ENCODE measurements at places on chromosomes 16 and 17.

GRCh38 chr17:60229188-60229802 is 79.5 kb downstream of the CA4 start:
- DNase-seq = no peak

GRCh38 chr16:81810894-81811538 is 31.9 kb downstream of the PLCG2 start:
- no peak for DNase-seq

GRCh38 chr17:31696184-31696602 is 162.9 kb downstream of the COPRS start:
- no peak for DNase-seq

DNA sequence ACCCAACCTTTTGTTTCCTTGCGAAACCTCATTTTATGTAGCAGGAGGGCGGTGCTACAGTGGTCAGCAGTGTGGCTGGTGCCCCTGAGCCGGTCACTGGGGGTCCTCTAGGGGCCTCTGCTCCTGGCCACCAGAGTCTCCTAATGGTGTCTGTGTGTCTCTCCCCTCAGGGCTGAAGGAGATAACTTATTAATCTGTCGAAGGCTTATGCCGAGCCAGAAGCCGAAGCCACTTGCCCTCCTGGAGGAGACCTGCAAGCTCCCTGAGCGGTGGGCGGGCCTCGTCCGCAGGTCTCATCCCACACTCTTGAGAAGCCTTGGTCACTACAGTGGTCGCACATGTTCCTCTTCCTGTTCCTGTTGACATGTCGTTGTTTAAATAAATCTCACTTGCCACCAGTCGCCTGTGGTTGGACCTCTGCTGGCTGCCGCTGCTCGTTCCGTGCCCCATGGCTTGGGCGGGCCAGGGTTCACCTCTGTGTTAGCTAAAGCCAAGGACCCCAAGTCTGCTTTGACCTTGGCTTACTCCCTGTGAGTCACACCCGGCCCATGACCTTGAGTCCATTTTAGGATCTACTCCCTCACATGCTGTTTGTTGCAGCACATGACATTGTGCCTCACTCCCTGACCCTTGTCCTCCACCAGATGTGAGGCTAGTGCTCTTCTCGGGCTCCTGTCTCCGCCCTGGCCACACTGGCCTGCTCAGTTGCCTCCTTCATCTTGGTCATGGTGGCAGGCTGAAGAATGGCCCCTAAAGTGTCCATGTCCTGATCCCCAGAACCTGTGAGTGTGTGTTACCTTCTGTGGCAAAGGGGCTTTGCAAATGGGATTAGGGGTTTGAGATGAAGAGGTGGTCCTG is 38.7 kb upstream of the AQP8 start:
- DNase-seq = no peak

DNA sequence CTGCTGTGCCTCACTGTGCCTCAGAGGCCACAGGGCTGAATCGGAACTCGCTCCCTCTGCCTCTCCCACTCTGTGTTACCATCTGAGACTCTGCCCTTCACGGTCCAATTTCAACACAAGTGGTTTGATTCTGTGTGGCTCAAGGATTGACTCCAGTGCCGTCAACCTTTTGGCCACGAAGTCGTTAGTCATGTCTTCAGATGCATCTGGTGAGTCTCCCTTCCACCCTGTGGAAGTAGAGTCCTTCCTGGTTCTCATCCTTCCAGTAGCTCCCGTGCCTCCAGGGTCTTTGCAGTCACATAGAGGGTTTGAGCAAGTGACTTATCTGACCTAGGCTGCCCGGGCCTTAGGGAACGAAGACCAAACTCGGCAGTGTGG is 51.2 kb downstream of the PGS1 start:
- no peak for DNase-seq

- no peak for DNase-seq
These were observed 17.5 kb upstream of the TRAP1 start for GRCh38 chr16:3734758-3735221.

DNA sequence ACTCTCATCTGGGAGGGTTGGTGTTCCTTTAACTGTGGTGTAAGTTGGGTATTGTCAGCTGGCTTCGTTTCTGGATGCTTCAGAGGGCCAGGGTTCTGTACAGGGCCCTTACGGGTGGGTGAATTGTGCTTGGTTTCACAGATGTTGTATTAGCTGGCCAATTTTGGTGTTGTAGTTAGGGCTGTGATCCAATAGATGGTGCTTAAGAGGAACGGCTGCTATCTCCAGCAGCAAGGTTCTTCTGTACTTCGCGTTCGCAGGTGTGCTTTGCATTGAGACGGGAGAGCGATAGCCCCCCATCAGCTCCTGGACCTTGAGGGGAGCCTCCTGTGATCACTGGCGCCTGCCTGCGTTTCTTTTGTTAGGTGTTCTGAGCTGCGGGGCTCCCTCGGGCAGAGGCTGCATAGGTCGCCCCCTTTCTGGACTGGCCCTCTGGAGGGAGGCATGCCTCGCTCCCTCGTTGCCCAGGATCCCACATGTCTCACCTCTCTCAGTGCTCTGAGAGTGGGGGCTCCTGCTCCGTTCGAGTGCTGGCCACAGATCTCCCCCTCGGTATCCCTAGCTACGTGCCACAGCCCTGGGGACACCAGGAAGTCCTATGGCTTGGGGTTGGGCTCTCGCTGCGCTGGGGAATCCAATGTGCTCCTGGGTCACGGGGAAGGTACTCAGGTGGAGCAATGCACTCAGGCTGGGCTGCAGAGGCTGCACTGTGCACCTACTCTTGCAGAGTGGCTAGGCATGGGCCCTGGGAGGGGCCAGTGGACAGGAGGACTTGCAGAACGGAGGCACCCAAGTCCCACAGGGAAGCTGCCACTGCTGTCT is 837 bp upstream of the PRDM7 start:
- no peak for DNase-seq

DNA sequence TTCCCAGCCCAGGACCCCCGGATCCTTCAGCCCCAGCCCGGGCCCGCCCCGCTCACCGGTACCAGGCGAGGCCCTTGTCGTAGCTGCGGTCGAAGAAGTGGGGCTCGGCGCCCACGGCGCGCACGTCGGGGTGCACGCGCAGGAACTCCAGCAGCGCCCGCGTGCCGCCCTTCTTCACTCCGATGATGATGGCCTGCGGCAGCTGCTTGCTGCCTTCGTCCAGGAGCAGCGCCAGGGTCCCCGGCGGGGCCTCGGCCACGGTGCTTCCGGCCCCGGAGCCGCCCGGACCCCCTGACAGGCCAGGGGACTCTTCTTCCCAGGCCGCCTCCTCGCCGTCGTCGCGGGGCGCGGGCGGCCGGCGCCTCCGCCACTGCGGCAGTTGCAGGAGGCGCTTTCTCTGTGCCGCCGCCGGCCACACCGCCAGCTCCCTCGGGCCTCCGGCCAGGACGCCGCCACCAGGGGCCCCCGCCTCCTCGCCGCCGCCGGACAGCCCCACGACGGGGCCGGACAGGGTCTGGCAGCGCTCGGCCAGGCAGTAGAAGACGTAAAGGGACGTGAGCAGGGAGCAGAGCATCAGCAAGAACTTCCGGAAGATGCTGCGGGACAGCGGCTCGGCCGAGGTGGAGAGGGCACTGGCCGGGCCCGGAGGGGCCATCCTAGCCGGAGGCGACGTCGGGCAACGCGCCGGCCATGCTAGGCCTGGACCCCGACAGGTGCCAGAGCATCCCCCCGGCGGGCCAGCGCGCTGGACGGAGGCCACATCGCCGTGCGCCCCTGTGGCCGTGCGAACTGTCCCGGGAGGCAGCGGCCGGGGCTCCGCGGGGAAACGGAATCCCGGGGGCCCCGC is 1.0 kb downstream of the HS3ST3A1 start:
- DNase-seq = no peak

GRCh38 chr17:42329025-42329976 is 41.0 kb downstream of the STAT5A start:
- DNase-seq = no peak

GRCh38 chr17:21160401-21160800 is 33.6 kb downstream of the DHRS7B start:
- no peak for DNase-seq

- DNase-seq = no peak
These were observed 344.9 kb upstream of the TNRC6C start for GRCh38 chr17:77613627-77614026.

- peak; percentile 18 for DNase-seq
These were observed 103.8 kb downstream of the SSH2 start for GRCh38 chr17:29826114-29826692.

- no peak for DNase-seq
These were observed 21.7 kb downstream of the ACSF3 start for GRCh38 chr16:89115216-89115861.

DNA sequence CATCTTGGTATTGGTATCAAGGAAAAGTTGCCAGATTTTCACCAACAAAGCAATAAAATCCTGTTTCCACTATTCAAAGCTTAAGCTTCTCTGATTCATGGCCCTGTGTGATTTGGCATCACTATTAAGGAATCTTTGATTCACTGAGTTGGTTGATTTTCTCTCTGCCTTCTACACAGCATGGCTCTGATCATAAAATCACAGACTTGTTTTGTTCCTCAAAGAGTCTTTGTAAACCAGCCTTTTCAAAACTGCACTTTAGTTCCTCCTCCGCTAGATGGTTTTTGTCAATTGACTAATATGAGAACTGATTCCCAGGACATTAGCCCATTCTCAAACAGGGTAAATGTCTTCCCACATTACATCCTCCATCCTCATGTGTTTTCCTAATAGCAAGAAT is 197.6 kb downstream of the DNAH9 start:
- no peak for DNase-seq

GRCh38 chr16:87138316-87138715 is 178.9 kb downstream of the C16orf95 start:
- DNase-seq = no peak

DNA sequence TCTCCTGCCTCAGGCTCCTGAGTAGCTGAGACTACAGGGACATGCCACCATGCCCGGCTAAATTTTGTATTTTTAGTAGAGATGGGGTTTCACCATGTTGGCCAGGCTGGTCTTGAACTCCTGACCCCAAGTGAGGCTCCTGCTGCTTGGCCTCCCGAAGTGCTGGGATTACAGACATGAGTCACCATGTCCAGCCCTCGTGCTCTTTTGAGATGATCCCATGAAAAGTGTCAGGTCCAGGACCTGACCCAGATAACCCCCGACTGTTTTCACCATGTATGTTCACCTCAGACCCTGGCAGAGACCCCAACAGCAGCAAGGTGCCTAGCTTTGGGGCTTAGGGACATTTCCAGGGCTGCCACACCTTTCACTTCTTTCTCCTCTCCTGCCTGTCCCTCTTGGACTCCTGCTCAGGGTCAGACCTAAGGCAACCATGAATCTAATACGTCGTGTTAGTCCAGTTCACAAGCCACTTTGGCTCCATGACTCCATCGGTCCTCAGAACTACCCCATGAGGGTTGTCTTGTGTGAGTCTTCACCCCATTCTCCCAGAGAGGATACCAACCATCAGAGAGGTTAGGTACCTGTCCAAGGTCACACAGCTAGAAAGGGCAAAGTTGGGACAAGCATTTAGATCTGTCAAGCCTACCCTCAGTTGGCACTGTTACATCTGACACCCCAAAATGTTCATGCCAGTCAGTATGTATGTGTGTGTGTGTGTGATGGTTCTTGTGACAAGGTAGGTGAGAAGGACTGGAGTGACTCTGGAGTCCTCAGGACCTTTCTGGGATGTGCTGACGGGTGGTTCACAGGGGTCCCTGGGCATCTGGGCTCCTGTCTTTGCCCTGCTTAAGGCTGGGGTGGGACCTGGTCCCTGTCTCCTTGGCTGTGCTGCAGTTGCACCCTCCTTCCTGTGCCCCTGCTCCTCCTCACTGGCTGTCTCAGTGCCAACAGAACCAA is 23.1 kb upstream of the MAP3K14 start:
- no peak for DNase-seq

GRCh38 chr17:79980246-79981043 is 55.2 kb downstream of the TBC1D16 start:
- no peak for DNase-seq

DNA sequence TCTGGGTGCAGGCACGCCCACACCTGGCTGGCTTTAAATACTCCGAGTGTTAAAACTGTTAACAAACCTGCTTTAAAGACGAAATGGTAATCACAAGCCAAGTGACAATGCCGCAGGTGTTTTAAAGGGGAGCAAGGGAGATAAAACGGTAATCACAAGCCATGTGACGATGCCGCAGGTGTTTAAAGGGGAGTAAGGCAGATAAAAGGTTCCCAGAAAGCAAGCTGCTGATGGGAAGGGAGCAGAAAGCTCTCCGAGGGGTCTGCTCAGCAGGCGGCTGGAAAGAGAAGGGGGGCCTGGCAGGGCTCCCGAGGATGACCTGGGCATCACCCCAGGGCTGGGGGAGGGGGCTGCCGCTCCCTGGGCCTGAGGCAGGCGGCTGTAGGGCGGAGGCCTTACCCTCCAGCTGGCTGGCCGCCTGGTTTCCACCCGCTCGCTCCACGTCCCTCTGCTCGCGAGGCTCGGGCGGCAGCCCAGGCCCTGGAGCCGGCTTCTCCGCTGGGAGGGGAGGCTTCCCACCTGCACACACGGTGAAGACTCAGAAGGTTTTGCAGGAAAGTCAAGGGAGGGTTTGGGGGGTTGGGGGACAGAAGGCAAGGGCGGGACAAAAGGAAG is 12.1 kb downstream of the NDUFAF8 start:
- no peak for DNase-seq

- DNase-seq = no peak
These were observed 18.8 kb upstream of the MARCHF10 start for GRCh38 chr17:62826956-62827355.

DNA sequence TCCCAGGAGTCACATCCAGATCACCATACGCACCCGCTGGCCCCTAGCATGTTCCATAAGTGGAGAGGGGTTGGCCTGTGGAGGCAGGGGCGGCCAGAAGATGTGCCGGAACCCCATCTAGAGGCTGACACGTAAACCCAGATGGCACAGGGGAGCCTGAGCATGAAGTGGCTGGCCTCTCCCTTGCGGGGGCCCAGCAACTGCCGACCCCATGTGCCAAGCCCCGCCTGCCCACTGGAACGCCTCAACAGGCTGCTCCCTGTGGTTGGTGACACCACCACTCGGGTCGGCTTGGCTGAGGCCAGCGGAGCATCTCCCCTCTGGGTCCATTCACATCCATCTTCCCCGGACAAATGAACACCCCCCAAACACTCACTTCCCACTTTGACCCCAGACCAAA is 9.5 kb downstream of the BCAR1 start:
- no peak for DNase-seq

- no peak for DNase-seq
These were observed 369.1 kb downstream of the CPPED1 start for GRCh38 chr16:12434567-12434966.

DNA sequence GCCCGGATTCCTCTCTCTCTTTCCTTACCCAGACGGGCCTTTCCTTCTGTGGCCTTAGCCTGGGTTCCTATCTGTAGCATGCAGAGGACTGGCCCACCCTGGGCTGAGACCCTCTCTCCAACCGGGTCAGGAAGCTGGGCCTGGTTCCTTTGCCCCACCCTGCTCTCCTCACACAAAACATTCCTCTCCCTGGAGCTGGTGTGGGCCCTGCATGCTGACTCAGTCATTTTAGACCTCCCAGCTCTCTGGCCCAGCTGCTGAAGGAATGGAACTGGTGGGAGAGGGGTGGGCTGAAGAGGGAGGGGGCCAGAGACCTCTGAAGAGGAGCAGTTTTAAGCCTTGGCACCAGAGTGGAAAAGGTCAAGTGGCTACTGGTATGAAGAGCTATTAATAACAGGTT is 957 bp downstream of the MYL4 start:
- DNase-seq = no peak

GRCh38 chr17:8606401-8606800 is 24.1 kb downstream of the MYH10 start:
- no peak for DNase-seq

Data from NCI-H187 treated with DMSO at 0.1 percent for 48 hours (cell line).